Stimulated activated CD8-positive, alpha-beta memory T cell treated with anti-CD3 and anti-CD28 coated beads, Interleukin-15, amount 100 ng/mL, for 48 hours (primary cell): ENCODE measurements at places on chromosomes 11 and 22.

GRCh38 chr11:72430741-72431570 is 3.4 kb downstream of the CLPB start:
- no peak for DNase-seq

DNA sequence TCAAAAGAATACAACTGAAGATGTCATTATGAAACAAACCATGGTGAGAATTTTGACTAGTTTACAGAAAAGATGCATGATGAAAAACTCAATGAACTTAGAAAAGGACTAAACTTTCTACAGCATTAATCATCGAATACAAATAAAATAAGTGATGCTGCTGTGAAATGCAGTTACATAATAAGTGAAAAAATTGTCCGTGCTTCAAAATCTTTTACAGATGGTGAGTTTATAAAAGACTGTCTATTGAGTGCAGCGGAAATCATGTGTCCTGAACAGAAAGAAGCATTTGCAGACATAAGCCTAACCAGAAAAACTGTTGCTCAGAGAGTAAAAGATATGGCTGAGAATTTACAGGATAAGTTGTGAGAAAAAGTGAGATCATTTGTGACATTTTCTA is 33.8 kb downstream of the NEAT1 start:
- DNase-seq = no peak

DNA sequence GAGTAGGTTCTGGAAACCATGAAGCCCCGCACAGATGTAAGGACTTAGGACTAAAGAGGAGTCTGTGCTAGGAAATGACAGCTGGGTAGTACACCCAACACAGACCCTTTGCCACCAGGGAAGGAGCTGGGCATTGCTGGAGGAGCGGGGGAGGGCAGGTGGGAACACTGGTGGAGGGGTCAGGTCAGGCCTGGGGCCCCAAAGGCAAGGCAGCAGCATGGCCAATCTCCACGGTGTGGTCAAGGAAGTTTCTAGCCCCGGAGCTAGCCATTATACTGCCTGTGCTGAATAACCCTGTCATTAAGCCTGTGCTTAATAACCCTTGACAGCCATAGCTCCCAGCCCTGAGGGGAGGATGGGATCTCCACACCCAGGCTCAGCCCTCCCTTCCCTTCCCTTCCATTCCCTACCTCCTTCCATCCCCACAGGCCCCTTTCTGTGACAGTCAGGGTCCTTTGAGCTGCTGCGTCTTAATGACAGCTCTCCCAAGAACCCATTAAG is 2.1 kb downstream of the TMPRSS4 start:
- no peak for DNase-seq

- DNase-seq = no peak
Measured at GRCh38 chr22:28783786-28784671, 11.5 kb downstream of the CCDC117 start.

- DNase-seq = no peak
Measured at GRCh38 chr22:45349916-45350315, 40.2 kb downstream of the FAM118A start.

- no peak for DNase-seq
Measured at GRCh38 chr11:17601676-17602075, 54.6 kb downstream of the OTOG start.

DNA sequence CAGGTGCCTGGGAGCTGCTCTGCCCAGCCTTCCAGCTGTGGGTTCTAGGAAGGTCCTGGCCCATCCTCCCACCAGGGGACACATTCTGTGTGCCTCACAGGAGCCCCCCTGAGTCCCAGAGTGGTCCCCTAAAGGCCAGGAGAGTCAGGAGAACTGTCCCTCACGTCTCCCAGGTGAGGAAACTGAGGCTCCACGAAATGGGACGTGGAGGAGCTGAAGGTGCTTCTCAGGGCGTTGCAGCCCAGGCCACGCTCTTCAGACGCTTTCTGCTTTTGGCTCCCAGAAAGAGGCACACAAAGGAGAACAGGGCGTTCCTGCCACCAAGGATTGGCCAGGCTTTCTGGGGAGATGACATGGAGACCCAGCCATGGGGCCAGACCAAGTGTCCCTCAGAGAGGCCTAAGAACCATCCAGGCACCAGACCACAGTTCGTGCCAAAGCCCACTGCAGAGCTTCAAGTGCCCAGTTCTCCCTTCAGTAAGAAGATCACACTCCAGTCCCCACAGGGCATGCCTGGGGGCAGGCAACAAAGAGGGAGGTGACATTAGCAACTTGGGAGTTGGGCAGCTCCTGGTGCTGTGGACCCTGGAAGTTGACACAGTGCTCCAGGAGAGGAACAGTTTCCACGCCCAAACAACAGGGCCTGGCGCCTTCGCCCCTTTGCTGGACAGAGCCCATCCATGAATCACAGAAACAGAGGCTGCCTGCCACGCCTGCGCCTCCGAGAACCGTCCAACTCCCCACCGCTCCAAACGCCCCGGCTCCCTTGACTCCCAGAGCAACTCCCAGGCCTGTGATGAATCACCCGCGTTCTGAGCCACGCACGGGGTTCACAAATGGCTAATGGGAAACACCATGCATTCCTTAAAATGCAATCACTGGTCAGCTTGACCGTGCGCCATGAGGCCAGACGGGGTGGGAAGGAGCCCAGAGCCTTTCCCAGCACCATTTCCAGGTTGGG is 589.2 kb downstream of the BRD1 start:
- DNase-seq = no peak

DNA sequence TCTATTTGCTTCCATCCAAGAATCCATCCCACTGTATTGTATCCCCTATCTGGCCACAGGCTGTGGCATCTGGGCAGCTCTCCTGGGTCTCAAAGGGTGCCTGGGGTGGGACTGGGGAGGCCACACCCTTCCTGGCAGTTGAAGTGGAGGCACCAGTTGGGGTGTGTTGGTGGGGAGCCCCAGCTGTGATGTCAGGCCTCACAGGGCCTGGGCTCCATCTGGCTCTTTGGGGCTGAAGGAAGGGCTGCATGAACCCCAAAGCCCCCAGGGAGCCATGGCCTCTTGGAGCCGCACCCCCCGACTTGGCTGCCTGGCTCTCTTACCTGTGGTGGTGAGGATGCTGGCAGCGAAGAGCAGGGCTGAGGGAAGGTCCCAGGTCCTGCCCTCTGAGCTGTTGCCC is 469 bp downstream of the KCNK7 start:
- DNase-seq = no peak

DNA sequence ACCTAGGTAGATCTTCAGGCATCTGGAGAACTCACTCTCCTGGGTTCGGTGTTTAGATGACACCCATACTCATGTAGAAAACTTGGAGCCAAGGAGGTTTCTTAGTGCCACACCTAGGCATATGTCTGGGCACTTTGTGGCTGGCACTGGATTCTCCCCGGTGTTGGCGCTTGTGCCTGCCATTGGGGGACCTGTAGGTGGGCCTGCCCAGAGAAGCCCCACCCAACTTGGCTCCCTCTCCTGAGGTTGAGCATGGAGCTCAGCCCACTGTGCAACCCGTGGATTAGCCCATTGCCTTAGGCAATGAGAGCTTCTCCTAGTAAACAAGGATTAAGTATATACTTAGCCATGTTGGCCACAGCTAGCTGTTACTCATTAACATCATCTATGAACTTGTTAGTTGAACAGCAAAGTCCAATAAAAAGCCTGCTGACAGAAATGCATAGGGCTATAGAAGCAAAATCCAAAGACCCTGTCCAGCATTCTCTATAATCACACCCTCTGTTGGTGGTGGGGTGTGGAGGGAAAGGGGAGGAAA is 335.5 kb upstream of the CHORDC1 start:
- DNase-seq = no peak

DNA sequence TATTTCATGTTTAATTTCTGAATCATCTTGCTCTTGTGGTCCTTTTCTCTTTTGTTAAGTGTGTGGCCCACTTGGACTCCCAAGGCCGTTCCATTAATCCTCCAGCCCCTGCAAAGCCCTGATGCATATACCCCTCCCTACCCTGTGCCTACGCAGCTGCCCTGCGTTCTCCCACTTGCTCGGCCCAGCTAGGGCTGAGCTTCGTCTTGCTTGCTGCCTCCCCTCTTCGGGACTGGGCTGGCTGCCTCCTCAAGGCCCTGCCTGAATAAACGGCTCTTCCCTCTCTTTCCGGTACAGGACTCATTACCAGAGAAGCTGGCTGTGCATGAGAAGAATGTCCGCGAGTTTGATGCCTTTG is 28.5 kb downstream of the ARHGAP1 start:
- no peak for DNase-seq

DNA sequence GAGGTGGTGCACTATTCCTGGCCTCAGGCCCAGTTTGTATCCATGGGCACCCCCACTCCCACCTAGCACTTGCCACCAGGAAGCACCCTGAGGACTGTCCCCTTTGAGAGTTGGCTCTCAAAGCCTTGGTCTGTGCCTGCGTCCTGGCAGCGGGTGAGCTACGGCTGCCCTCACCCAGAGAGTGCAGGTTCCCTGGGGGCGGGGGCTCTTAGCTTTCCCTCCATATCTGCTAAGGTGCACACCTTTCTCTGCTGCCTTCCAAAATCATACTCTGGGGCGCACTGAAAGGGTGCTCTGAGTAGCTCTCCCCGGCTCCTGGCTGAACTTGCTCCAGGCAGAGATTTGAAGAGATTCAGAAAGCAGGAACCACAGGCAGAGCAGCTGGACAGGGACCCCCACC is 7.1 kb downstream of the KCNQ1 start:
- DNase-seq = no peak
